Nucleus accumbens (tissue), 56 donors: ENCODE measurements at places on chromosomes 4 and X.

- no peak for DNase-seq
Observed at GRCh38 chr4:78768452-78769180, 7.5 kb upstream of the BMP2K start.

- peak; percentile 5 for DNase-seq
Observed at GRCh38 chr4:39637586-39638353, 895 bp downstream of the SMIM14 start.

- no peak for DNase-seq
Observed at GRCh38 chrX:147850875-147851274, 60.8 kb upstream of the FMR1 start.

- DNase-seq = no peak
Observed at GRCh38 chr4:78370631-78371372, 180.8 kb upstream of the ANXA3 start.

DNA sequence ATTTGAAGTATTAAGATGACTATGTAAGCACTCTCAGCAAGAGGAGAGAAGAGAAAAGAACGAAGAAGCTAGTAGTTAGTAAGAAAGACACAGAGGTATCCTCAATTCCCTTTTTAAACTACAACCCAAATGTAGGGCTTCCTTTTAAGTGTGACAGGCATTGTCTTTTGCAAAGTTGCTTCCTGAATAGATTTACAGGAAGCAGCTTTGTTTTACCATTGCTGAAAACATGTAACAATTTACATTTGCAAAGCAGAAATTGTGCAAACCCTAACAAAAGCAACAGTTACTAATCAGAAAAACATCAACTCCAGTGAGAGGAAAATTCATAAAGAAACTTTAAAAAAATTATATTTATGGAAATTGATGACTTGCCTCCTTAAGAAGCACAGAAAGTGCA is 96.4 kb downstream of the FAM13A start:
- DNase-seq = no peak

DNA sequence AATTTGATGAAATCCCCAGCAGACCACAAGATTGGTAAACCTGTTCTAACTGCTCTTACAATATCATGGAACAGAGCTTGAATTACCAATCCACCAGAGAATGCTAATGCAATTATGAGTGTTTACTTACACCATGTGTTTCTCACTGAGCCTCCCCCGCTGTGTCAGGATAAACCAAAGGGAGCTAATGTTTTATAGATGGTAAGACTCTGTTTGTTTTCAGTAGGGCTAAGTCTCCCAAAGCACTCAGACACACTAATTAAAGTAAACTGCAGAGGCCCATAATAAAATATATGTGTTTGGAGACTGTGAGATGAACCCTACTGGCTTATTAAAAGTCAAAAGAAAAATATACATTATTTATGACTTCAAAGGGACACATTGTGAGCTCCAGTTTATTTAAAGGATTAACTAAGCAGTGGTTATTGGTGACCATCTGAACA is 261.7 kb upstream of the FAM241A start:
- no peak for DNase-seq

- DNase-seq = no peak
Observed at GRCh38 chr4:174531486-174531885, 9.2 kb upstream of the HPGD start.

DNA sequence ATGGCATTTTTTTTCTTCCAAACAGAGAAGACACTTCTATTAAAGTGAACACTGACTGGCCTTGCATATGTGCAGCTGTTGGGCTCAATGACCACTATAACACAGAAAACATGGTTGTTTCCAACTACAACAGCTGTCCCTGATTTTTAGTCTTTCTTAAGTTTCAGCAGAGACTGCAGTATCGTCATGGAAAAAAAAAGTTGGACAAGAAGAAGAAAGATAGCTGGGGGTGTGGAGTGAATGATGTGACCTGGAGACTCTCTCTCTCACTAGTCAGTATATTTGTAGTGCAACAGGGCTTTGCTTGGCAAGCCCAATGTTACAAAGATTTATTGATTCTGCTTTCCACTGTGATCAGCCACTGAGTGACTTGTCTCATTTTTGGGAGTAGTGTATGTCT is 29.5 kb upstream of the C4orf54 start:
- no peak for DNase-seq

DNA sequence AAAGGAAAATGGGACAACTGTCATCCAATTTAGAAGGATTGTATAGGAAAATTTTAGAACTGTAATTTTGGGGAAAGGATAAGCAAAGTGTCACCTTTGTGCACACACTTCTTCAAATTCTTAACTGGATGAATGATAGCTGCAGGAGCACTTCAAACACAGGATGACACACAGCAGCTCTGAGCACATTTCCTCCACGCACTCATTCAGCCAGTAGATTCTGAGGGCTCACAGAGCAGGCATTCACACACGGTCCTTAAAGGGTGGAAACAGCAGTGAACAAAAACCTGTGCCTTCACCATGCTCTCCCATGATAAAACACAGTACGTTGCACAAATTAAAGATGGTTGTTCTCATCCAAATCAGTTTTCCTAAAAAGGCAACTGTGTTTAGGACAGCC is 38.5 kb upstream of the KLF3 start:
- DNase-seq = no peak

GRCh38 chrX:19566359-19567222 is 51.3 kb upstream of the MAP3K15 start:
- no peak for DNase-seq

GRCh38 chrX:144946666-144947065 is 300.6 kb upstream of the SPANXN1 start:
- DNase-seq = no peak

GRCh38 chr4:143186649-143187048 is 1.9 kb downstream of the USP38 start:
- no peak for DNase-seq

- DNase-seq = no peak
Observed at GRCh38 chrX:123834116-123834515, 25.7 kb upstream of the XIAP start.

DNA sequence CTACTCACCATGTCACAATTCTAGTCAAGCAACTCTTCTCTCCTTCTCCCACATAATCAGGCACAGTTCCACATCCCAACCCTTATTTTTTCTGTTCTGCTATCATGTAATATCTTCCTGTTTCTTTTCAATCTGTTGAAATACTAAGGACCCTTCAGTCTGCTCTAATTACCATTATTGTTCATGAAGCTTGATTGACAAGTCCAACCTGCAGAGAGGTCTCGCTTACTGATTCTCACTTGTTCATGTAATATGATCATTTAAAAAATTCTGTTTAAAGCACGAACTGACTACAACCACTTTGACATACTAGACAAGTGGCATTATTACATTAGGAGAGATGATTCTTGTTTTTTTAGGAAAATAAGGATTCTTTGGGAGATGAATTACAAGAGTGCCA is 108.6 kb upstream of the MAD2L1 start:
- DNase-seq = no peak

GRCh38 chrX:101359966-101360365 is 11.4 kb upstream of the TIMM8A start:
- no peak for DNase-seq

- no peak for DNase-seq
Observed at GRCh38 chr4:107276052-107276451, 239.9 kb upstream of the DKK2 start.

- no peak for DNase-seq
Observed at GRCh38 chrX:49177338-49177833, 5.7 kb downstream of the PLP2 start.

DNA sequence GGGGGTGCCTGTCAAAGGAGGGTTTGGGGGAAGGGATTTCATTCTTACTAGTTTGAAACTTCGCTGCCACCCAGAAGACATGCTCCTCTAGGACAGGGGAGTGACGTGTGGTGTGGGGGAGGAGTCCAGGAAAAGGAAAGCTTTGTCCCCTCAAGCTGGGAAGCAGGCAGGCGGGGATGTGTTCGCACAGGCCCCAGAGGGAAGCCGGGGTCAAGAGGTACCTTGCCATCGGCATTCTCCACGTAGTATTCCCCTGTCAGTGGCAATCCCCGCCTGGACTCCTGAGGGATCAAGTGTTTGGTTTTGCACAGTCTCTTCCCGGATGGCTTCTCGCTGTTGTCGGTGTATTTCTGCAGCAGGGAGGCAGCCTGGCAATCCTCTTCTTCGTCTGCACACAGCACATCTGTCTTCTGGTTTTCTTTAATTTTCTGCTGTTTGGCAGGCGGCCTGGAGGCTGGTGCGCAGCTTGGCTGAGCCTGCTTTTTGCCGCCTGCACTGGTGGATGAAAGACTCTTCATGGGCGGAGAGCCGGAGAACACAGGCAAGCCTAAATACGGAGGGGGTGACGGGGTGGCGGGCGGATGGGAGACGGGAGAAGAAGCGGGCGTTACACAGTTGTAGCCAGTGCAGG is 35.1 kb downstream of the BCOR start:
- DNase-seq = peak; percentile 54

GRCh38 chr4:173736840-173737239 is 206.8 kb upstream of the HAND2 start:
- no peak for DNase-seq

GRCh38 chr4:118367361-118367760 is 14.6 kb upstream of the PRSS12 start:
- DNase-seq = no peak

GRCh38 chr4:153735906-153736461 is 23.8 kb downstream of the RNF175 start:
- no peak for DNase-seq

GRCh38 chr4:13364653-13365052 is 119.5 kb downstream of the RAB28 start:
- no peak for DNase-seq

DNA sequence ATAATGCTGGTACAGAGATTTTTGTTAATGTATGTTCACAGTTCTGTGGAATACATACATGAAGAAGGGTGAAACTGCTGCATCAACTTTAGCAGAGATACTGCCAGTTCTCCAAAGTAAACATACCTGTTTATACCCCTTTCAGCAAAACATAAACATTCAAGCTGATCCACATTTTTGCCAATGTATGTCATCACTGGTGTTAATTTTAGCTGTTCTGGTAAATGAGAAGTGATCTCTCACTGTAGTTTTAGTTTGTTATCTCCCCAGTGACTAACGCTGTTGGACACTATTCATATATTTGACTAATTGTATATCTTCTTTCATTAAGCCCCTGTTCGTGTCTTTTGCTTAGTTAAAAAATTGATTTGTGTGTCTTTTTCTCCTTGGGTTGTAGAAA is 82.0 kb downstream of the HAUS3 start:
- DNase-seq = no peak

DNA sequence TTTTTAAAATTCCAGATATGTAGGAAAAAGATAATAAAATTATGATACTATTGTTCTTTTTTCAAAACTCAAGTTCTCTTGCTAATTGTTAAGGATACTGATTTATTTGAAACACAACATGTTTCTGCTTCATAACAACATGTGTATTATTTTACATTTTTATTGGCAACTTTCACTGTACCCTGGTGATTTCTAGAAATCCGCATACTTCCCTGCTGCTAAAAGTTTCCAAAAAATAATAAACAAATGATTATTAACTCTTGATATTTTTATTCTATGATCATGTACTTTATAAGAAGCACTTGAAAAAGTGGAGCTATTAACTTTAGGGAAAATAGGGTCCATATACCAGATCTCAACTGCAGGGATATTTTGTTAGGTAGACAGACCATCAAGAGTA is 71.2 kb upstream of the HCCS start:
- no peak for DNase-seq

- DNase-seq = no peak
Observed at GRCh38 chrX:1283741-1284140, 15.1 kb downstream of the CSF2RA start.

GRCh38 chr4:35201403-35201802 is 1042.9 kb downstream of the ARAP2 start:
- DNase-seq = no peak

DNA sequence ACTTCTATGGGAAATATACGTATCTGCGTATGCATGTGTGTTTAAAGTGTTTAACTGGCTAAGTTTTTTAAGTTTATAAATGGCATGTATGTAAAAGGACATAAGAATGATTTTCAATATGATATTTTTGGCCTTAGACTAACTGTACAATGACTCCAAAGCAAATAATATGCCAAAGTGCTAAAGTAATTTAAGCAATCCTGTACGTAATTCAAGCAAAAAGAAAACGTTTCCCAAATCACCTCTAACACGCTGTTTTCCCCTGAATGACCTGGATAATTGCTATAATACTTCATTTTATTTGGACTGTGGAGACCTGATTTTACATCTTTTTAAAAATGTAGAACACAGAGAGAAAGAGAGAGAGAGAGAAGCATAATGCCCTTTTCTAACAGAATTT is 183.0 kb upstream of the HAND2 start:
- DNase-seq = no peak
